T-cell (primary cell): ENCODE measurements at places on chromosomes 3 and 15.

DNA sequence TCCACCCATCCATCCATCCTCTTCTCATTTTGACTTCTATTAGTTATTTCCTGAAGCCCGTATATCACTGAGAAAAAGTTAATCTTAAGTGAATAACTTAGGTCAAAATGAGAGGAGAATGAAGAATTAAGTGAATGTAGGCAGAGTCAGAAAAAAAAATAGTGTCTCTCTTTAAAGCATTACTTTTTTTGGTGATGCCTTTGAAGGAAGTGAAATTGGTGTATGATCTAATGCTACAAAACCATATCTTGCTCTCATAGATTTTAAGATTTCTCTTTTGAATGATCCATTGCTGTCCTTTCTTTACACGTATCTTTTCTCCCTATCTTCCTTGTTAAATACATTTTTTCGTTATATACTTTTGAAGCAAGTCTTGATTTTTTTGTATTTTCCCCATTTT, 23.4 kb downstream of the FNDC3B start:
- DNase-seq = no peak
- H3K27me3 ChIP-seq = no peaks in the 10 kb centered on the region
- no peak overlapping the region for H3K4me3 ChIP-seq
- H3K36me3 ChIP-seq = no peaks in the 10 kb centered on the region
- no peak overlapping the region for H3K27ac ChIP-seq
- no peaks in the 10 kb centered on the region for H3K4me1 ChIP-seq

DNA sequence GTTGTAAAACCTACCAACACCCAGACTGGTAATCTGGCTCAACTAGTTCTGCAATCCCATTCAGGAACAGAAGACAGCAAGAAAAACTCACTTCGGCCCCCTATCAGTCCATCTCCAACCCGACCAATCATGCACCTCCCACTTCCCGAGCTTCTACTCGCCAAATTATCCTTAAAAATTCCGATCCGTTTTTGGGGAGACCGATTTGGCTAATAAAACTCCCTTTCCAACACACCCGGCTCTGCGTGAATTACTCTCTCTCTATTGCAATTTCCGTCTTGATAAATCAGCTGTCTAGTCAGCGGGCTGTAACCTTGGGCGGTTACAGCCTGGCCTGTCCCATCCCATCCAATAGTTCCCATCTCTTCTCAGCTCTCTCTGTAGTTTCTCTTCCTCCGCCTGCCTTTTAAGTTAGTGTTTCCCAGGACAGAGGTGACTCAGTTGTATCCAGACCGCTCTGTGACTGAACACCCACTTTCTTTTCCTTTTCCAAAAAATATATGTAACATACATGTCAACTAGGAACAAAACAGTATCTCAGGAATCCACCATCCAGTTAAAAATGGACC, 780 bp upstream of the ACAD9 start:
- H3K4me1 ChIP-seq = peaks cover 17% of the 10 kb centered on the region
- H3K36me3 ChIP-seq = peaks cover 12% of the 10 kb centered on the region
- peak overlapping the region; percentile 96 for H3K27ac ChIP-seq

- peaks cover 4% of the 10 kb centered on the region for H3K36me3 ChIP-seq
- no peak overlapping the region for H3K4me3 ChIP-seq
- no peak for DNase-seq
Observed at GRCh38 chr3:197248341-197248740, 50.1 kb downstream of the DLG1 start.

DNA sequence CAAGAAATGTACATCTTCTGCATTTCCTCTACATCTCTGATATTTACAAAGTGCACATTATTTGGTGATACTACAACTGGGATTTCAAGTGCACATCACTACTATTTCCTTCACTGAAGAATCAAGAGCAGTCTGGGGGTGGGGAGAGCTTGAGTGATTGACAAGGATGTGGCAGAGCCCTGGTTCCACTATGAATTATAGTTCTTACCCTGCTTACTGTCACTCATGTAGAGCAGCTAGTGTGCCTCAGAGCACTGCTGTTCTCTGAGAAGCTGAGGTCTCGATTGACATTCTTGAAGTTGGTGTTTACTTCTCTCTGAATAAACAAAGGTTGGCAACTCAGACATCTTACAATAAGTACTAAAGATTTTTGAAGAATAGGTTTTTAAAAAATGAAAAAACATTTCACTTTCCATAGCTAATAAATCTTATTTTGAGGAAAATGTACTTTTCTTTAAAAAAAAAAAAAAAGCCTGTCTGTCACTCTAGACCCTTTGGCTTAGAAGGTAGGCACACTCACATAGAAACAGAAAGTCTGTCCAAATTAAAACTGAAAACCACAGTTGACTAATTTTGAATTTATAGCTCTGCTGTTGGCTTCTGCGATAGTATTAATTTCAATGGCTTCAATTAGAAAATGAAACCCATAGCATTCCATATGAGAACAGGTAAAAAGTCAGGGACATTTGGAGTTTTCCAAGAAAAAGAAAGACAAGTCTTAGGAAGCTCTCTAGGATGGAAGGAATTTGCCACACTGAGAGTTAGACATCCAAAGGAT, 5.6 kb downstream of the GREM1 start:
- no peak overlapping the region for H3K4me3 ChIP-seq
- peaks cover 10% of the 10 kb centered on the region for H3K27me3 ChIP-seq
- no peaks in the 10 kb centered on the region for H3K36me3 ChIP-seq
- H3K27ac ChIP-seq = no peak overlapping the region

GRCh38 chr3:170712336-170712735, 126.5 kb upstream of the SLC7A14 start:
- no peaks in the 10 kb centered on the region for H3K36me3 ChIP-seq
- no peak overlapping the region for H3K27ac ChIP-seq
- no peaks in the 10 kb centered on the region for H3K4me1 ChIP-seq
- no peak overlapping the region for H3K4me3 ChIP-seq
- H3K27me3 ChIP-seq = no peaks in the 10 kb centered on the region

DNA sequence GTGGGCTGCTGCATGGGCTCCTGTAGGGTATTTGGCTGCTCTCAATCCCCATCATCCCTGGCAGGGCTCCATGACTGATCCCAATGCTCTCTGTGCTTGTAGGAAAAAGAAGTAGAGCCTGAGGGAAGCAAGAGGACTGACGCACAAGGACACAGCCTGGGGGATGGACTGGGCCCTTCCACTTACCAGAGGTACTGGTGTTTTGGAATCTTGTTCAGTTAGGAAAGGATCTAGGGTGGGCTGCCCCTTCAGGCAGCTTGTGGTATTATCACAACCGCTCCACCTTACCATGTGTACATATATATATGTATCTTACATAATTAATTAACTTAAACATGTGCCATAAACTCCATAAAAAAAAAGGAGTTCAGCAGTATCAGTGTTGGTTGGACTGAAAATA, 1.3 kb downstream of the SLC28A2 start:
- no peak overlapping the region for H3K4me3 ChIP-seq
- no peaks in the 10 kb centered on the region for H3K36me3 ChIP-seq
- no peaks in the 10 kb centered on the region for H3K4me1 ChIP-seq
- no peak for DNase-seq
- H3K27ac ChIP-seq = no peak overlapping the region
- H3K27me3 ChIP-seq = no peaks in the 10 kb centered on the region
